Left renal pelvis (tissue), 4 donors: ENCODE measurements at places on chromosomes 6 and 20.
A peak's percentile ranks its signal among the peaks of the same experiment; 100 is the strongest.

DNA sequence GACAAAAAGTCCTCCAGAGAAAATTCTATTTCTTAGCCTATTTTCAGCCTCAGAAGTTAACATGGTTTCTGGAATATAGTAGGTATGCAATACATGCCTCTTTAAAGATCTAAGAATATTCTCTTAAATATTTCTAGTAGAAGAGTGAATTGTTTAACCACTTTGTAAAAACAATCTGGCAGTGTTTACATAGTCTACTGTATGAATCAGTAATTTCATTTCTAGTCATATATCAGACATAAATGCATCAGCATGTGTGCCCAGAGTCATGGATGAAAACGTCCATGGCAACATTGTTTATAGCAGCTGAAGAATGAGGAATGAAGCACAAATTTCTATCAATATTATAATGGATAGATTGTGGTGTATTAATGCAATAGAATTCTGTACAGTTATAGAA is 124.9 kb downstream of the NKAIN2 start:
- no peak for DNase-seq

DNA sequence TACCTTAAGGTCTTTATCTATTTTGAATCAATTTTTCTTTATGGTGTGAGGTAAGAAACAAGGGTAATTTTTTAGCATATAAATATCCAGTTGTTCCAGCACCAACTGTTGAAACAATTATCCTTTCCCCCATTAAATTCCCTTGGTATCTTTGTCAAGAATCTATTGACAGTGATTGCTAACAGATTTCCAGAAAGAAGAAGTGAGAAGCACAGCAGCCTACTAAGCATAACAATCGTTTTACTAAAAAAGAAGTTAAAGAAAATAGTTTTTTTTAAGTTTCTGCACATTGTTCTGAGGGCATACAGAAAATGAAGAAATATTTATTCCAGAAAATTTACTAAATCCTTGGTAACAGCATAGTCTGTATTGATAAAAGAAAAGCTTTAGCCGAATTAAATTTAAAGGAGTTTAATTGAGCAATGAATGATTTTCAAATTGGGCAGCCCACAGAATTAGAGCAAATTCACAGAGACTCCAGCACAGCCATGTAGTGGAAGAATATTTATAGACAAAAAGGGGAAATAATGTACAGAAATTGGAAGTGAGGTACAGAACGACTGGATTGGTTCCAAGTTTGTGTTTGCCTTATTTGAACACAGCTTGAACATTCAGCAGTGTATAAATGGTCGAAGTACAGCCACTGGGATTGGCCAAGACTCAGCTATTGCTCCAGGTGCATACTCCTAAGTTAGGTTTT is 97.9 kb upstream of the UST start:
- DNase-seq, result no peak

- no peak for DNase-seq
These were observed 6.5 kb upstream of the PGBD1 start for GRCh38 chr6:28274888-28275287.

- no peak for DNase-seq
These were observed 176.9 kb downstream of the DTNBP1 start for GRCh38 chr6:15485936-15486335.

GRCh38 chr20:891058-891705 is 25.0 kb downstream of the ANGPT4 start:
- DNase-seq, result no peak

- no peak for DNase-seq
These were observed 58.4 kb upstream of the ARID1B start for GRCh38 chr6:156718647-156719394.

DNA sequence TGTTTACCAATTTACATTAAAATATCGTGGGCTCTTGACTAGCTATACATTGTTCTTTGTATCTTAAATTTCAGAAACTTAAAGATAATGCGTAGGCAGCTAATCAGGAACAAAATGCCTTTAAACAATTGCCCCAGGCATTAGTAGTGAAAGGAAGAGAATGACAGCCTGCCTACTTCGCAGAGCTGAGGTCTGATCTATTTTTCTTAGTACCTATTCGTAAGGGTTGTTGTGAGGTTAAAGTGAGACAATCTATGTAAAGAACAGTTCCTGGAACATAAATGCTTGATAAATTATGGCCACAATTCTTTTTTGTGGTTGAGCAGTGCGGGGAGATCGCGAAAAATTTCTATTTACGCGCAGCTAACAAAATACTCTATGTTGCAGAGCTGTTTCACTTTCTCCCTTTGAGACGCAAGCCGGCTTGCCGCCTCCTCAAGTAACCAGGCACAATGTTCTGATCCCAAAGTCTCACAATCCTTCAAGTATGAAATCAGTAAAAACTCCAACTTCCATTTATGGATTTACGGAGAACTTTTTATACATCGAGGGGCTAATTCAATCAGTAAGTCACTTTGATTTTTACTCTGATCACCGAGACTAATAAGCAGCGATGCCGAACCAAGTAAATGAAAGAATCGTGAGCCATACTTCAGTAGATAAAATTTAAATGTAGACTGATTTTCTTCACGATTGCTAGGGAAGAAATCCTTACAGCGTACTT is 878 bp upstream of the PNRC1 start:
- peak; percentile 71 for DNase-seq

GRCh38 chr6:109484122-109484521 is 1.1 kb upstream of the ZBTB24 start:
- DNase-seq, result no peak

GRCh38 chr6:17004269-17004668 is 97.6 kb upstream of the STMND1 start:
- DNase-seq, result no peak

DNA sequence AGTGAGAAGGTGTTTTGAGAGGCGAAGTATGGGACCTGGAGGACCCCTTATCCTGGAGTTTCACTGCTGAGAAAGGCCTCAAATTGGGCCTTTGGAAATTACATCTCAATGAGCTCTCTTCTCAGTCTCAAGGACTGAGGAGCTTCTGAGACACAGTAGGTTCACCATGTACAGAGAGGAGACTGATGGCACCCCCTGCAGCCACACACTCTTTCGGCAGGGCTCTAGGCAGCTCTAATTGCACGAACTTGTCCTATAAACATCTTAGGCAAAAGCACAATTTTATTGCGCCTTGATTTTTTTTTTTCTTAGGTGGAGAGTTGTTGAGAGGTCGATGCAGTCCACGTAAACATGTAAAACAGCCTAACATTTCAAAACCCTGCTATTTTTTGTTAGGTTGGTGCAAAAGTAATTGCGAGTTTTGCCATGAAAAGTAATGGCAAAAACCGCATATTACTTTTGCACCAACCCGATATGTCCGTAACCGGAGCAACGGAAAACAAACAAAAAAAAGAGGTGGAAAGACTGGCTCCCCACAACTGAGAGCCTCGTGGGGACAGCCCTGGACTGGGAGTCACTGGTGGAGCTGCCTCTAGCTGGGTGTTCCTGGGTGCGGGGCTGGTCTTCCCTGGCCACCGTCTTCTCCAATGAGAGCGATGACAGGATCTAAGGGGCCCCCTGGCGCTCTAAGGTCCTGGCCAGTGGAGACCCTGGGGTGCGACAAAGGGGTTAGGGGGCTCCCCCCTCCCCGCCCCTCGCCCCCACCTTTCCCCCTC is 84.0 kb upstream of the EYA2 start:
- DNase-seq, result no peak

GRCh38 chr6:85772641-85773040 is 130.0 kb upstream of the SYNCRIP start:
- DNase-seq, result no peak
